ENCODE measurements at places on chromosomes 6 and 20. TPM values are rescaled to one million over a fixed set of nuclear protein-coding genes. Genes with fewer than 3 reads are reported as not detected.

- DNase-seq = peak; percentile 73
Measured at GRCh38 chr6:53794137-53794719, 577 bp upstream of the LRRC1 start.

GRCh38 chr6:115945812-115946211 lies 114.9 kb downstream of the FRK start:
- no peak for DNase-seq

RSPO3 gene
- 32.3 TPM for total RNA-seq

WDR27 gene
- total RNA-seq = 61.2 TPM

CST5 gene
- total RNA-seq = 0.79 TPM
